ENCODE measurements at places on chromosomes 1 and 21.

- no peak for DNase-seq
Observed at GRCh38 chr1:231814021-231814420, 187.4 kb downstream of the DISC1 start.

DNA sequence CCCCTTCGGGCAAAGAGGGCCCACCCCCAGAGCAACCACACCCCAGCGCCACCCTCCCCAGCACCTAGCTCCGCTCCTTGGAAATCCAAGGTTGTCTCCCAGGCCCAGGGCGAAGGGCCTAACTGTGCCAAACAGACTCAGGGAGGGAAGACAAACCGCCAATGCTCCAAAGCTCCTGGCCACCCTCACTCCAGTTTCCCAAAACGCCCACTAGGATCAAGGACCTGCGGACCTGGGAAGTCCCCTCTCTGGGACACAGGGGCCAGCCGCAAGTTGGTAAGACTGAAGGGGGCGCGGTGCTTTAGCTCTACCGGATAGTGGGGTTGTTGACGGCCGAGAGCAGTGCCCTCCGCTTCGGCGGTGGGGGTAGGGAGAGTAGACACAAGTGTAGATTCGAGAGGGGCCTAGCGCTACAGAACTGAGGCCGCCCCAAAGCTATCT, 581 bp downstream of the IRF6 start:
- no peak for DNase-seq

- no peak for DNase-seq
Observed at GRCh38 chr1:183871601-183872000, 66.7 kb downstream of the RGL1 start.

GRCh38 chr1:106962591-106962990, 93.9 kb upstream of the PRMT6 start:
- no peak for DNase-seq

- DNase-seq = no peak
Observed at GRCh38 chr1:182301026-182301436, 90.6 kb downstream of the GLUL start.

GRCh38 chr1:27931759-27932158, 3.0 kb upstream of the SMPDL3B start:
- no peak for DNase-seq

DNA sequence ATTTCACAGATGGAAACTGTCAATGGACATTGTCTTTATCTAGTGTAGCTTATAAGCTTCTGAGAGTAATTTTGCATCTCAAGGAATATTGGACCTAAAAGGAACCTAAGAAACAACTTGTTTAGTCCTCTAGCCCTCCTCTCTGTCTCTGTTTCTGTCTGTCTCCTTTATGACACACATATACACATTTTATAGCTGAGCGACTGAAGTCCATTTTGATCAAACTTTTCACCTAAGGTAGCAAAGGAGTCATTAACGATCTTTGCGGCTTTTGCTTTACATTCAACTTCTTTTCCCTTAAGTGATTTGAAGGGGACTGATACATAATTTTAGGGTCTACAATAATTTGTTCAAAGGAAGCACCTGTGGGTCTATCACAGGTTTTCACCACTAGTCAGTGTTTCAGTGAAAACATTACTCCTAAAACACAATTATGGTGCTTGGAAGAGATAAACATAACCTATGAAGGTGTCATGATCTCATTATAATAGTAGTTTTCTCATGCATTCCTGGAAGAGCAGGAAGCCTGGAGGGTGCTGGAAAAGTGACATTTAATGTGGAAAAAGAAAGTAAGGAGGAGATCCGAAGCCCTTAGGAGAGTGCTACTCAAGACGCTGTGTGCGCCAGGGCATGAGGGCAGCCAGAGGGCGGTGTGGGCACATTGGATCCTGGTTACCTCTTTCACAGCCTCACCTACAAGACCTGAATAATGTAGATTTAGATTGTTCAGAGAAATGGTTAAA, 248.6 kb downstream of the DNM3 start:
- DNase-seq = peak; percentile 48
